ENCODE measurements at places on chromosomes 1 and 21.
A peak's percentile ranks its signal among the peaks of the same experiment; 100 is the strongest.

DNA sequence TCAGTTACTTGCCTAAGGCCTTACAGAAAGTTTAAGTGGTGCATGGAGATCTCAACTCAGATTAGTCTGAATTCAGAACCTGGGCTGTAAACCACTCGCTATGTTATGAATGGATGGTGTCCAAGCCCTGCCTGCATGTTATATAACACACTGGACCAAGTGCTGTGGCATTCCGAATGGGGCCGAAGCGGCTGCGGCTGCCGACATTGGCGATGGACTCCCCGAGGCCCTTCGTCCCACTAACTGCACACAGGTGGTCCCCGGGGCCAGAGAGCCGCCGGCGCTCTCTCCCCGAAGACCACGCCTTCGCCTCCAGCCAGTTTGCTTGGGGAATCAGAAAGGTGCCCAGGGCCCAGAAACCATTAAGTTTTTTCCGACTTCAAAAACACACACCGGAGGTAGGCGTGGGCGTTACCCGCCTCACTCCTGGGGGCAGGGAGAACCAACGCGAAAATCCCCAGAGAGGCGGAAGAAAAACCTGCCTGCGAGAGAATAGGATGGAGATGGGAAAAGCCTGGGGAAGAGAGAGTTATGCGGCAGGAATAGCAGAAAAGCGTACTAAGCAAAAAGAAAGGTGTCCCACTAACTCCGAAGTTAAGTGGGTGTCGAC, 579 bp upstream of the TENT5C start:
- no peak for DNase-seq

- no peak for DNase-seq
These were observed 3.2 kb downstream of the SLC1A7 start for GRCh38 chr1:53138991-53139884.

GRCh38 chr1:36440646-36441045, 9.6 kb downstream of the OSCP1 start:
- no peak for DNase-seq

DNA sequence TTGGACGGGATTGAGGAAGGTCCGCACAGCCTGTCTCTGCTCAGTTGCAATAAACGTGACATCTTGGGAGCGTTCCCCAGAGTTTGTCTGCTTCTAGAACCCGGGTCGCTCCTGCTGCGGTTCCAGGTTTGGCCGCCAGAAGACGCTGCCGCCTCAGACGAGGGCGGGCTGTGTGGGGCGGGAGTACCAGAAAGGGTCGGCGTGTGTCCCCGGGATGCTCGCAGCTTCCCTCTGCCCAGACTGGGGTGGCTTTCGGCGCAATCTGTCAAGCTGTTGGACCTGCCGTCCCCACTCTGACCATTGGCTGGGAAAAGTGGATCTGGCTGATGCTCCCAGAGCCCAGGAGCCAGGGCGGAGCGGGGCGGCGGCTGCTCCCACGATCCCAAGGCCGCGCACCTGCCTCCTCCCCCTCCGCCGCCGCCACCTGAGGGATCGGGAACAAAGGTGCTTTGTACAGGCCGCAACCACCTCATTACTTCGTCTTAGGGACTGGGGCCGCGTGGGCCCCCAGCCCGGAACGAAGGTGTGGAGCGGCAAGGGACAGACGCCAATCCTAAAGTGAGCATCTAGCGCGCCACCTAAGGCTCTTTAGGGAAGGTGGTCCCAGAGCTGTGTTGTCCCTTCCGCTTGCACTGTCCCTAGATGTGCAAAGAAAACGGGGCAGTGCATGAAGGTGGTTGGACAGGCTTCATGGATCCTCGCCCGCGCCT, 683 bp upstream of the EFNA4 start:
- DNase-seq = no peak

GRCh38 chr1:24507405-24507804, 4.8 kb downstream of the RCAN3 start:
- no peak for DNase-seq

DNA sequence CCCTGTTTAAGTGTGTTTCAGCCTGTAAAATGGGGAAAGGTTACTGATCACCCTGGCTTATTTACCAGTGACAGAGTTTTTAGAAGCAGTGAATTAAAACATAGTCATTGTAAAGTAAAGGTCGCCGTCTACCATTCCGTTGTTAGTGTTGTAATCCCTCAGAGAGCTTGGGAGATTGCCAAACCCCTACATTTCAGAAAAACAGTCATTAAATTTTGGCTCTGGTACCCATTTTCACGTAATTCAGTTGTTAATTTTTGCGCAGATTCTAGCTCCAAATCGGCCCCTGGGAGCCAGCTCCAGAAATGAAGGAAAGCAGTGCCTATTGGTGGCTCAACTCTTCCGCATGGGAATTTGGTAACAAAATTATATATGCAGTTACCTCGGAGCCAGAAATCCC, 127.7 kb upstream of the AJAP1 start:
- no peak for DNase-seq

DNA sequence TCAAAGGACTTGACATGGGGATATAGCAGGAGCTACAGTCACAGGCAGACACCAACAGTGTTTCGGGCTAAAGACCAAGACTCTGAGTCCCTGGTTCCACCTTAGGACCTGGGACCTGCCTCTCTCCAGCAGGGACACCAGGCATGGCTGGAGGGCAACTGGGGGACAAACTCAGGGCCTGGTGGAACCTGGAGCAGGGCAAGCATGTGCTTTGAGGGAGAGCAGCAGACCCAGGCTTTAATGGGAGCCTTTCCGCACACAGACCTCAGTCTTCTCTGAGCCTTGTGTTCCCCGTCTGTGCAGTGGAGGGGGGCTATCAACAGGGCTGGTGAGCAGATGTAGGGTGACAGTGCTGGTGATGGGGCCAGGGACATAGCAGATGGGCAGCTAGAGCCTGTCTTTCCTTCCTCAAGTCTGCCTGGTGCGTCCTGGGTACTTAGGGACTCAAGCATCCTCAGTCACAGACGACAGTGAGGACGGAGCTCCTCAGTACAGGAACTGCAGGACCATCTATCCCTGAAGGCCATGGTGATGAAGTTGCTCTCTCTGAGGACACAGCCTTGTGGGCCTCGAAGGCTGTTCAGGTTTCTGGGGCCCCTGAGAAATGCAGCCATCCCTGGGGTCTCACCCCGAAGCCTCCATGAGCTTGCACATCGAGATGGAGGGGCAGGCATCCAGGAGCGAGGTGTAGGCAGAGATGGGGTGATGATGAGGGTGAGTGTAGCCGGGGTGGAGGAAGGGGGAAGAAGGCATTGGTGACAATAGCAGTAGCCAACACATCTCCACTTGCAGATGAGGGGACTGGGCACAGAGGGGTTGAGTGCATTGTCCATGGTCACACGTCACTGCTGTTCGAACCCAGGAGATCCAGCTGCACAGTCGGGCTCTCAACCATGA, 593.4 kb downstream of the PTPRU start:
- no peak for DNase-seq

- DNase-seq = no peak
These were observed 10.1 kb upstream of the RHOU start for GRCh38 chr1:228725178-228725577.

DNA sequence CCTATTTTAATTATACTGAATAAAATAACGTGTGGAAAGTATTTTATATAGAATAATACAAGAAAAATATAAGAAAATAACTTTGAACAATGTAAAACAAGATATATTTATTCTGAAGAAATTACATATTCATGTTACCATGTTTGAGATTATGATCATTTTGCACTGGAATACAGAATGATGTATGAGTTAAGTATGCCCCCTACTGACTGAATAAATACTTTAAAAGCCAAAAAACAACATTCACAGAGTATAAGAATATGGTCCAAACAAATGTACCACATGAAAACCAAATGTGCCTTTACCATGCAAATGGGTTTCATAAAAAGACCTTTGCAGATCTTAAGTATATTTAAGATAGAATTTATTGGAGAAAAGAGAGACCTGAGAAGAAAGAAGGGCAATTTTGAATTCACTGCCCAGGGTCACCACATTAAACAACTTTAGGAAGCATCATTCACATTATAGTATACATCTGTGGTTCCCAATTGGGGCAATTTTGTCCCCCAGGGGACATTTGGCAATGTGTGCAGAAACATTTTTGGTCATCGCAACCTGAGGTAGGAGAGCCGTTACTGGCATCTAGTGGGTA, 136.6 kb upstream of the GFI1 start:
- DNase-seq = no peak

GRCh38 chr1:180524915-180525714, 22.7 kb upstream of the ACBD6 start:
- no peak for DNase-seq

DNA sequence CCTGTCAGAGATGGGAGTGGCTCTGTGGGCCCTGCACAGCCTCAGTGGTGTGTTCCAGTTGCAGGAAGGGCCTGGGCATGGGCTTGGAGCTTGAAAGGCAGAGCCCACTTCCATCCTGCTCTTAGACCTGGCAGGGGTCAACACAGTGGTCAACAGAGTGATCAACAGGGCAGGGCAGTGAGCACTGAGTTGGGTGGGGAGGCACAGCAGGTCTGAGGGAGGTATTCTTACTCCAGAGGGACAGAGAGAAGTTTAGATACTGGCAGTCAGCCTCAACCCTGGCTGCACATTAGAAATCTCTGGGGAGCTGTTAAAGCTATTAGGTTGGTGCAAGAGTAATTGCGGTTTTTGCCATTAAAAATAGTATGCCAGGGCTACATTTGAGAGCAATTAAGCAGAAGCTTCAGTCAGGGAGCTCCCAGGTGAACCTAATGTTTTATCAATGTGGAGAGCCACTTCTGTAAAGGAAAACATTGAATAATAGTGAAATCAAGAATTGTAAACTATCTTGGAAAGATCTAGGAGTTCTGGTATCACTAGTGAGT, 37.7 kb downstream of the SH3BGR start:
- DNase-seq = no peak

DNA sequence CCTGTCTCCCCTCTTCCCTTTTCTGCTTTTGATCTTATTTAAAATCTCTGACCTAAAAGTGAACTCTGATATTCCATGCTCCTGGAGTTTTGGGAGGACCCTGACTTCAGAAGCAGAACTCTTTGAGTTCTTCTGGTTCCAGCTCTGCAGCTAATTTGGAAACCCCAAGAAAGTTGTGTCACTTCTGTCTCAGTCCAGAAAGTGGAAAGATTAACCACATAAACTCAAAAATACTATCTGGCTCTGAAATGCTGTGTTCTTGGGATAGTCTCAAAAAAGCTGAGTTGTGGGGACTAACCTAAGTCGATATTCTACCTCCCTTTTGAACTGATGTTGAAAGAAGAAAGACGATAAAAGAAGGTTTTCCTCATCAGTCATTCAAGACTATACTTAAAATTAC, 59.8 kb downstream of the ITPKB start:
- no peak for DNase-seq

- peak; percentile 66 for DNase-seq
These were observed 163.2 kb upstream of the LRRC7 start for GRCh38 chr1:69404486-69404885.

DNA sequence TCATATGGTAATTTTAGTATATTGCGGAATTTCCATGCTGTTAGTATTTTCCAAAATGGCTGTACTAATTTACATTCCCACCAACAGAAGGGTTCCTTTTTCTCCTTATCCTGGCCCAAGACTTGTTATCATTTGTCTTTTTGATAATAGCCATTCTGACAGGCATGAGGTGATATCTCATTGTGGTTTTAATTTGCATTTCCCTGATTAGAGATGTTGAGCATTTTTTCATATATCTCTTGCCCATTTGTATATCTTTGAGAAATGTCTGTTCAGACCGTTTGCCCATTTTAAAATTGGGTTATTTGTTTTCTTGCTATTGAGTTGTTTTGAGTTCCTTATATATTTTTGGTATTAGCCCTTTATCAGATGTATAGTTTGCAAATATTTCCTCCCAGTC, 14.0 kb downstream of the CAPZA1 start:
- no peak for DNase-seq

DNA sequence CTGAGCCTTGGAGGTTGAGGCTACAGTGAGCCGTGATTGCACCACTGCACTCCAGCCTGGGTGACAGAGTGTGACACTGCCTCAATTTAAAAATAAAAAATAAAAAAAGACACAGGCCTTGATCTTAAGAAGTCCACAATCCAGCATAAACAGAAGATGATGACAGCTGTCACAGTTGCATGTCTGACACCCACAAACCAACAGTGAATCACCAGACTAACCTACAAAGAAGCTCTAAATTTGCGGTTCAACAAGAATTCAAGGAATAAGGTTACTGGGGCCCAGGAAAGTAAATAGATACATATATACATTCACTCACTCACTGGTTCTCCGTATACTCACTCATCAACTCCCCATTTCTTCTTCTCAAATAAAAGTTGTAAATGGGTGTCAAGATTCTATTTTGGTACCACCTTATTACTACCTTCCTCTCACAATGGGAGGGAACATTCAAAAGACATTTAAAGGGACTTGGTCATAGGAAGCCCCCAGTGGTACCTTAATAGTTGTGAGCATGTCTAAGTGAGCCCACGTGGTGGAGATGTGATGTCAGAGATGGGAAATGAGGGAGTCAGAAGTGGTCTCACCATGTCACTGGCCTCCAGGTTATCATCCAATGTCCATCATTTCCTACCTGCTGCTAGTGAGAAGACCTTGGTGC, 66.9 kb upstream of the PRDX6 start:
- DNase-seq = no peak

GRCh38 chr1:81114191-81114590, 686.5 kb upstream of the ADGRL2 start:
- no peak for DNase-seq

- no peak for DNase-seq
These were observed 28.9 kb upstream of the EDN2 start for GRCh38 chr1:41513383-41513735.

GRCh38 chr1:205664399-205665017, 15.8 kb downstream of the SLC45A3 start:
- no peak for DNase-seq

- DNase-seq = no peak
These were observed 12.6 kb downstream of the ZYG11B start for GRCh38 chr1:52738893-52739292.
